ENCODE measurements at places on chromosomes 16 and 17. TPM values are rescaled to one million over a fixed set of nuclear protein-coding genes. Genes with fewer than 3 reads are reported as not detected.

GRCh38 chr16:87552772-87553573, 49.3 kb upstream of the JPH3 start:
- H3K4me1 ChIP-seq: no peaks in the 10 kb centered on the region
- no peak overlapping the region for H3K4me3 ChIP-seq
- peaks cover 2% of the 10 kb centered on the region for H3K27me3 ChIP-seq
- DNase-seq: no peak
- H3K27ac ChIP-seq: no peak overlapping the region
- H3K36me3 ChIP-seq: no peaks in the 10 kb centered on the region

Gene EVPL
- total RNA-seq: 0.02 TPM

Gene NPIPB8
- 0.70 TPM for total RNA-seq

GRCh38 chr17:47057830-47058229, 78.8 kb upstream of the RPRML start:
- peaks cover 19% of the 10 kb centered on the region for H3K36me3 ChIP-seq
- H3K27ac ChIP-seq: no peak overlapping the region
- no peaks in the 10 kb centered on the region for H3K27me3 ChIP-seq
- no peak for DNase-seq
- H3K4me3 ChIP-seq: no peak overlapping the region
- no peaks in the 10 kb centered on the region for H3K4me1 ChIP-seq

DNA sequence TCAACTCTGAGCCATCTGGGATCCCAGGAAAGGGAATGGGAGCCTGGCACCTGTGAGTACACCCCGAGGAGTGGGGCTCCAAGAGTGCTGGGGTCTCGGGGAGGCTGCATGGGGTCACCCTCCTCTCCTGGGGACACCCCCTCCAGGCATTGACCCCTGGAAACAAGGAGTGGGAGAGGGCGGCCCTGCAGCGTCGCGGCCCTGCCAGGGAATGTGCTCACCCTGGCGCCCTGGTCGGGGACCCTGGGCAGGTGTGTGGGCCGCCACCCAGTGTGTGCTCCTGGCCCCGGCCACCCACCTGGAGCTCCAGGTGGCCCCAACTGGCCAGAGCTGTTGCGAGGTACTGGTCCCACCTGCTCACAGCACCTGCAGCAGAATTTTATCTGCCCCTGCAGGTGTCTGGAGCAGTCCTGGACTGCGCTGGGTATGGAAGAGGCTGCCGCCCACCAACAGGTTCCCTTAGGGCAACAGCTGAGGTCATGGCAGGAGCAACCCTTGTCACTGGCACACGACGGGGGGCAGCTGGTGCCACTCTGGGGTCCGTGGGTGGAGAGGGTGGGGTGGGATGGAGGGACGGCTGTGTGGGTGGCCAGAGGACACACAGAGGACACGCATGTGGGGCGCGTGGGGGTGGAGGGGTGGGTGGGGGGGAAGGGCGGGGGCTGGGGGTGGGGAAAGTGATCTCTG, 5.4 kb upstream of the PABPN1L start:
- H3K27ac ChIP-seq: no peak overlapping the region
- H3K4me1 ChIP-seq: no peaks in the 10 kb centered on the region
- DNase-seq: no peak
- H3K4me3 ChIP-seq: no peak overlapping the region
- H3K27me3 ChIP-seq: peaks cover 7% of the 10 kb centered on the region

Gene MYH1
- total RNA-seq: not detected

Gene PRSS8
- total RNA-seq: not detected

DNA sequence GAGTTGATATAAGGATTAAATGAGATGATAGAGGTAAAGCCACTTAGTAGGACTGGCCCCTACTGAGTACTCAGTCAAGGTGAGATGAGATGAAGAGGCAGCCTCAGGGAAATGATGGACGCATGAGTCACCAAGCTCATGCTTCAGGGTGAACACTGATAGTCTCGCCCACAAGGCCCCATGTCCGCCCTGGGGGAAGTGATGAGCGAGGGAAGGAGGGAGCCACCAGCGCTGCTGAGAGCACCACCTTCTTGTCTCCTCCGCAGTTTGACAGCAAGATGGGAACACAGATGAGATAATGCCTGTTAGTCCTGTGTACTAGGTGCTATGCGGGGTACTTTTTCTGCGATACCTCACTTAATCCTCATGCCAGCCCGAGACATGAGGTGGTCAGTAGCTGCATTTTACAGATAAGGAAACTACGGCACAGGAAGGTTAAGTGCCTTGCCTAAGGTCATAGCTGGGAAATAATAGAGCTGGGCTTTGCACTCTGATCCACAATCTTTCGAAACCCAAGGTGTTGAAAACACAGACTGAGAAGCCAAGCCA, 383.0 kb downstream of the CPPED1 start:
- H3K27me3 ChIP-seq: peaks cover 1% of the 10 kb centered on the region
- H3K36me3 ChIP-seq: no peaks in the 10 kb centered on the region
- H3K27ac ChIP-seq: no peak overlapping the region
- H3K4me1 ChIP-seq: no peaks in the 10 kb centered on the region

- no peaks in the 10 kb centered on the region for H3K36me3 ChIP-seq
- H3K27me3 ChIP-seq: peaks cover 4% of the 10 kb centered on the region
- H3K4me3 ChIP-seq: no peak overlapping the region
- no peak overlapping the region for H3K27ac ChIP-seq
- no peaks in the 10 kb centered on the region for H3K4me1 ChIP-seq
These were observed 57.3 kb upstream of the BCO1 start for GRCh38 chr16:81181013-81181720.

Gene TBC1D3C
- total RNA-seq: 0.20 TPM

GRCh38 chr16:35516551-35516950, 2057.1 kb downstream of the TP53TG3F start:
- DNase-seq: no peak
- no peak overlapping the region for H3K4me3 ChIP-seq
- no peaks in the 10 kb centered on the region for H3K27me3 ChIP-seq
- H3K36me3 ChIP-seq: no peaks in the 10 kb centered on the region
- no peak overlapping the region for H3K27ac ChIP-seq

Gene TEKT5
- total RNA-seq: not detected

GRCh38 chr16:49932434-49932833, 76.5 kb upstream of the ZNF423 start:
- no peaks in the 10 kb centered on the region for H3K4me1 ChIP-seq
- no peak overlapping the region for H3K4me3 ChIP-seq
- peaks cover 4% of the 10 kb centered on the region for H3K27me3 ChIP-seq
- H3K27ac ChIP-seq: no peak overlapping the region
- DNase-seq: no peak

Gene EXOC3L1
- total RNA-seq: 0.34 TPM

- H3K4me1 ChIP-seq: no peaks in the 10 kb centered on the region
- peaks cover 6% of the 10 kb centered on the region for H3K27me3 ChIP-seq
- no peak overlapping the region for H3K27ac ChIP-seq
- H3K36me3 ChIP-seq: no peaks in the 10 kb centered on the region
These were observed 72.1 kb downstream of the DNAH3 start for GRCh38 chr16:21078563-21078962.

DNA sequence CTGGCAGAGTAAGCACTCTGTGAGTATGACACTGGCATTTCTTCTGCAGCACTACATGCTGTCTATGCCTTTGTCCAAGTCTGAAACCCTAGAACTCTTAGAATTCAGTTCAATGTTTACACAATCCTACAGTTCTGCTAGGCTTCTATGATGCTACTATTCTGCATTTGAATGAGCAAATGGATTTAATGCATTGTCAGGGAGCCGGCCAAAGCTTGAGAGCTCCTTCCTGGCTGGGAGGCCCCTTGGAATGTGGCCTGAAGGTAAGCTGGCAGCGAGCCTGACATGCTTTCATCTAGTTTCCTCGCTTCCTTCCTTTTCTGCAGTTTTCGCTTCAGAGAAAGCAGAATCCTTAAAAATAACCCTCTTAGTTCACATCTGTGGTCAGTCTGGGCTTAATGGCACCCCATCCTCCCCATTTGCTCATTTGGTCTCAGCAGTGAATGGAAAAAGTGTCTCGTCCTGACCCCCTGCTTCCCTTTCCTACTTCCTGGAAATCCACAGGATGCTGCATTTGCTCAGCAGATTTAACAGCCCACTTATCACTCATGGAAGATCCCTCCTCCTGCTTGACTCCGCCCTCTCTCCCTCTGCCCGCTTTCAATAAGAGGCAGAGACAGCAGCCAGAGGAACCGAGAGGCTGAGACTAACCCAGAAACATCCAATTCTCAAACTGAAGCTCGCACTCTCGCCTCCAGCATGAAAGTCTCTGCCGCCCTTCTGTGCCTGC, at the start of gene CCL2:
CCL2 (plus strand) TSS at position 635 of the 730 bp plus-strand sequence; CDS start at position 700, 65 bp downstream.
- DNase-seq: no peak
- H3K27me3 ChIP-seq: peaks cover 40% of the 10 kb centered on the region
- H3K27ac ChIP-seq: no peak within 1 kb of the TSS
- H3K36me3 ChIP-seq: no peaks in the 10 kb centered on the region
- H3K4me1 ChIP-seq: peaks cover 19% of the 10 kb centered on the region
- H3K4me3 ChIP-seq: no peak within 1 kb of the TSS

Gene TMC6
- total RNA-seq: 268 TPM

Gene WNT9B
- total RNA-seq: not detected

DNA sequence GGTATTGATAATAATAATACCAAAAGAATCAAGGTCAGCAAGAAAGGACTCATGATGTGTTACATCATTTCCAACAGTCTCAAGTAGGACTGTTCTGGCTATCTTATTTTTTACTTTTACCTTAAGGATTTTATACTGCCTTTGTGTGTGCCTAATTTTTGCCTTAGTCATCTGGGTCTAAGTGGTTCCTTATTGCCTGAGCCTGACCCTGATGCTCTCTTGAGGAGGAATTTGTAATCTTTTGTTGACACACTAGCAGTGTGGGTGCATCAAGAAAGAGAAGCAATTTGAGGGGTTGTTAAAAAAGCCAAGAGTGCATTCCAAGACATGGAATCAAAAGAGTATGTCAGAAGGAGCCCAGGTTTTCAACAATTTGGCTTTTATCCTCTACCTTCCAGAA, 59.3 kb downstream of the TMEM100 start:
- H3K36me3 ChIP-seq: no peaks in the 10 kb centered on the region
- H3K4me3 ChIP-seq: no peak overlapping the region
- H3K27ac ChIP-seq: no peak overlapping the region
- DNase-seq: no peak
- H3K4me1 ChIP-seq: no peaks in the 10 kb centered on the region

DNA sequence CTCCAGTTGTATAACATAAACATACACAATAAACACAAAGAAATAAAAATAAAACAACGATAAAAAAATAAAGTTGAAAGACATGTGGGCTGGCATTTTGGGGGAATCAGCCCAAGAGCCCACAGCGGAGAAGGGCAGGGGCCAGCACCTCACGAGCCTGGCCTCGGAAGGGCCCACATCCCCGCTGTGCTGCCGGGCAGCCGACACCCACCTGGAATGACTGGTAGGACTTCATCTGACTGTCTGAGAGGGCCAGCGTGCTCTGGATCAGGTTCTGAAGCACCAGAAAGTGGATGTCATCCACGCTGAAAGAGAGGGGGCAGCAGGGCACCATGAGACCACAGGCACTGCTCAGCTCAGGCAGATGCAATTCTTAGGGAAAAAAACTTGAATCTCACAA, 73.5 kb downstream of the GTF3C1 start:
- no peak overlapping the region for H3K27ac ChIP-seq
- no peaks in the 10 kb centered on the region for H3K4me1 ChIP-seq
- no peak overlapping the region for H3K4me3 ChIP-seq
- DNase-seq: no peak
- H3K27me3 ChIP-seq: no peaks in the 10 kb centered on the region
- H3K36me3 ChIP-seq: peaks cover 43% of the 10 kb centered on the region

- no peaks in the 10 kb centered on the region for H3K4me1 ChIP-seq
- peaks cover 3% of the 10 kb centered on the region for H3K27me3 ChIP-seq
- H3K36me3 ChIP-seq: no peaks in the 10 kb centered on the region
These were observed 10.0 kb upstream of the C1QTNF8 start for GRCh38 chr16:1105888-1106620.

GRCh38 chr17:40909755-40910154, 24.7 kb upstream of the KRT20 start:
- H3K27ac ChIP-seq: no peak overlapping the region
- DNase-seq: no peak
- peaks cover 26% of the 10 kb centered on the region for H3K27me3 ChIP-seq
- H3K4me1 ChIP-seq: no peaks in the 10 kb centered on the region
- H3K36me3 ChIP-seq: no peaks in the 10 kb centered on the region

Gene CISD3
- 39.2 TPM for total RNA-seq

- H3K4me3 ChIP-seq: no peak overlapping the region
- no peaks in the 10 kb centered on the region for H3K27me3 ChIP-seq
- no peaks in the 10 kb centered on the region for H3K4me1 ChIP-seq
These were observed 19.5 kb downstream of the CTU2 start for GRCh38 chr16:88725609-88726407.

DNA sequence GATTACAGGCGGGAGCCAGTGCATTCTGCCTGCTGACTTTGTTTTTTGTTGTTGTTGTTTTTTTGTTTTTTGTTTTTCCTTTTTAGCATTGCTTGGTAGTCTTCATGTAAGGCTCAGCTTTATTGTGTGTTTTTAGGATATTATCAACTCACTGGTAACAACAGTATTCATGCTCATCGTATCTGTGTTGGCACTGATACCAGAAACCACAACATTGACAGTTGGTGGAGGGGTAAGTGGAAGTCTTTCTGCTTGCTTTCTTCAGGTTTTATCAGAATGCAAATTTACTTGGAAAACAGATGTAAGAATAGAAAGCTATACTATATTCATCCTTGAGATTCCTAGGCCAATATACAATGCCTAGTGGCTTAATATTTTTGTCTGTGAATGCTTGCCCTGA, 3.3 kb upstream of the CMTM1 start:
- H3K36me3 ChIP-seq: peaks cover 68% of the 10 kb centered on the region
- no peaks in the 10 kb centered on the region for H3K27me3 ChIP-seq
- peaks cover 77% of the 10 kb centered on the region for H3K4me1 ChIP-seq
- H3K4me3 ChIP-seq: peak overlapping the region; percentile 21
- DNase-seq: no peak

GRCh38 chr17:74390680-74391653, 23.7 kb downstream of the GPR142 start:
- no peaks in the 10 kb centered on the region for H3K4me1 ChIP-seq
- peaks cover 9% of the 10 kb centered on the region for H3K27me3 ChIP-seq
- no peak overlapping the region for H3K27ac ChIP-seq
- no peak for DNase-seq
- no peak overlapping the region for H3K4me3 ChIP-seq

DNA sequence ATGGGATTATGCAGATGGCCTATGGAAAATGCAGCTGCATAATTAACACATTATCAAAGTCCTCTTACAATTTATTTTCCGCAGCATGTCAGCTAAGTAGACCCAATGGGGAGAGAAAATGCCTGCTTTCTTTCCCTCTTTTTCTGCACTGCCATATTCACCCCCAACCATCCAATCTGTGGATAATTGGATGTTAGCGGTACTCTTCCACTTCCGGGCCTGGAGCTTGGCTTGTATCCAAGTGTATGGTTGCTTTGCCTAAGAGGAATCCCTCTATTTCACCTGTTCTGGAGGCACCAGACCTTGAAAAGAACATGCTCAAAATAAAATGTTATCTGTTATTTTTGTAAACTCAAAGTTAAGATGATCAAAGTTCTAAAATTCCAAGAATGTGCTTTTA, 41.1 kb upstream of the CACNG3 start:
- H3K27me3 ChIP-seq: no peaks in the 10 kb centered on the region
- no peaks in the 10 kb centered on the region for H3K4me1 ChIP-seq
- H3K4me3 ChIP-seq: no peak overlapping the region

Gene HLF
- 0.36 TPM for total RNA-seq

GRCh38 chr17:73302189-73302588, 9.6 kb downstream of the CDC42EP4 start:
- peaks cover 2% of the 10 kb centered on the region for H3K27me3 ChIP-seq
- DNase-seq: no peak
- no peak overlapping the region for H3K4me3 ChIP-seq
- no peaks in the 10 kb centered on the region for H3K36me3 ChIP-seq
- H3K4me1 ChIP-seq: no peaks in the 10 kb centered on the region

- no peak for DNase-seq
- peak overlapping the region; percentile 97 for H3K4me3 ChIP-seq
- peaks cover 51% of the 10 kb centered on the region for H3K4me1 ChIP-seq
These were observed 661 bp downstream of the LRRC3C start for GRCh38 chr17:39927929-39928857.
